ENCODE measurements at places on chromosomes 6 and 20. TPM values are rescaled to one million over a fixed set of nuclear protein-coding genes. Genes with fewer than 3 reads are reported as not detected.

OR12D1 gene
- total RNA-seq = not detected

WFDC2 gene
- total RNA-seq = 37.9 TPM

C20orf202 gene
- 0.24 TPM for total RNA-seq

WFDC10B gene
- not detected for total RNA-seq

NKX2-4 gene
- total RNA-seq = not detected

GHRH gene
- not detected for total RNA-seq

RGS19 gene
- total RNA-seq = 6.1 TPM

PSMB1 gene
- total RNA-seq = 117 TPM

CST3 gene
- 292 TPM for total RNA-seq

KLC4 gene
- total RNA-seq = 7.5 TPM

ZSCAN31 gene
- 9.4 TPM for total RNA-seq

LAMA2 gene
- 3.1 TPM for total RNA-seq

ZGPAT gene
- 11.1 TPM for total RNA-seq

CCR6 gene
- not detected for total RNA-seq

OLIG3 gene
- not detected for total RNA-seq

CDH26 gene
- total RNA-seq = 1.3 TPM

Measured in esophagus mucosa (tissue), 1 donor.